ENCODE measurements at places on chromosomes 2 and 18. TPM values are rescaled to one million over a fixed set of nuclear protein-coding genes. Genes with fewer than 3 reads are reported as not detected.

Gene CENPA
- not detected for total RNA-seq

GRCh38 chr2:163210430-163210918, 371.9 kb upstream of the KCNH7 start:
- no peaks in the 10 kb centered on the region for H3K4me1 ChIP-seq
- no peak overlapping the region for H3K27ac ChIP-seq
- H3K4me3 ChIP-seq: no peak overlapping the region
- H3K27me3 ChIP-seq: no peaks in the 10 kb centered on the region
- no peak for DNase-seq
- no peaks in the 10 kb centered on the region for H3K36me3 ChIP-seq

GRCh38 chr2:119440873-119441272, 9.2 kb downstream of the TMEM37 start:
- no peaks in the 10 kb centered on the region for H3K36me3 ChIP-seq
- H3K27ac ChIP-seq: no peak overlapping the region

- H3K27me3 ChIP-seq: no peaks in the 10 kb centered on the region
- H3K4me1 ChIP-seq: peaks cover 15% of the 10 kb centered on the region
- DNase-seq: peak; percentile 88
- no peak overlapping the region for H3K4me3 ChIP-seq
- peak overlapping the region; percentile 64 for H3K27ac ChIP-seq
- no peaks in the 10 kb centered on the region for H3K36me3 ChIP-seq
Observed at GRCh38 chr2:46460241-46460921, 19.0 kb upstream of the TMEM247 start.
